ENCODE measurements at places on chromosomes 13 and 19. TPM values are rescaled to one million over a fixed set of nuclear protein-coding genes. Genes with fewer than 3 reads are reported as not detected.

The PODNL1 gene
- total RNA-seq = 2.1 TPM

The GAPDHS gene
- not detected for total RNA-seq

The KCTD4 gene
- total RNA-seq = 0.64 TPM

The TBXA2R gene
- total RNA-seq = 0.64 TPM

The BEST2 gene
- 0.45 TPM for total RNA-seq

The CYP4F11 gene
- total RNA-seq = 0.06 TPM

The PSPN gene
- total RNA-seq = 0.90 TPM

The DCAF15 gene
- 28.8 TPM for total RNA-seq

The PTGER1 gene
- not detected for total RNA-seq

The NLRP5 gene
- not detected for total RNA-seq

The GPI gene
- total RNA-seq = 186 TPM

The CDADC1 gene
- total RNA-seq = 1.5 TPM

The CD70 gene
- 3.3 TPM for total RNA-seq

The PRR19 gene
- total RNA-seq = 2.2 TPM

The ZSCAN22 gene
- 2.6 TPM for total RNA-seq

The KLK13 gene
- not detected for total RNA-seq

The CD33 gene
- total RNA-seq = 0.11 TPM

The ABCA7 gene
- 18.1 TPM for total RNA-seq

The SYCN gene
- not detected for total RNA-seq

The SIGLEC8 gene
- total RNA-seq = not detected

The CCDC8 gene
- 17.5 TPM for total RNA-seq

The B3GNT8 gene
- total RNA-seq = not detected

The S1PR2 gene
- total RNA-seq = 1.4 TPM

The RASGRP4 gene
- total RNA-seq = not detected

The SLC5A5 gene
- total RNA-seq = not detected
